Large intestine (tissue), 12 donors: ENCODE measurements at places on chromosomes 16 and 17.

- DNase-seq, result no peak
Observed at GRCh38 chr16:8959921-8960787, 3.6 kb downstream of the USP7 start.

DNA sequence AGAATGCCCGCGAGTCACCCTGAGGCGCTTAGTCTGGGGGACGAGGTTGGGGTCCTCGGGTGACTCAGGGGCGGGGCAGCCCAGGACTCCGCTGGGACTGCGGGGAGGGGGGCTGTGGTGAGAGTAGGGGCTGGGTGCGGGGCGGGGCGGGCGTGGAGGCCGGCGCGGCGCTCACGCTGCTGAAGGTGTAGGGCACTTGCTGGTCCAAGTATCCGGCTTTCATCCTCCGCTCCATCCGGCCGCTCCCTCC lies 832 bp downstream of the ETV4 start:
- peak; percentile 69 for DNase-seq

DNA sequence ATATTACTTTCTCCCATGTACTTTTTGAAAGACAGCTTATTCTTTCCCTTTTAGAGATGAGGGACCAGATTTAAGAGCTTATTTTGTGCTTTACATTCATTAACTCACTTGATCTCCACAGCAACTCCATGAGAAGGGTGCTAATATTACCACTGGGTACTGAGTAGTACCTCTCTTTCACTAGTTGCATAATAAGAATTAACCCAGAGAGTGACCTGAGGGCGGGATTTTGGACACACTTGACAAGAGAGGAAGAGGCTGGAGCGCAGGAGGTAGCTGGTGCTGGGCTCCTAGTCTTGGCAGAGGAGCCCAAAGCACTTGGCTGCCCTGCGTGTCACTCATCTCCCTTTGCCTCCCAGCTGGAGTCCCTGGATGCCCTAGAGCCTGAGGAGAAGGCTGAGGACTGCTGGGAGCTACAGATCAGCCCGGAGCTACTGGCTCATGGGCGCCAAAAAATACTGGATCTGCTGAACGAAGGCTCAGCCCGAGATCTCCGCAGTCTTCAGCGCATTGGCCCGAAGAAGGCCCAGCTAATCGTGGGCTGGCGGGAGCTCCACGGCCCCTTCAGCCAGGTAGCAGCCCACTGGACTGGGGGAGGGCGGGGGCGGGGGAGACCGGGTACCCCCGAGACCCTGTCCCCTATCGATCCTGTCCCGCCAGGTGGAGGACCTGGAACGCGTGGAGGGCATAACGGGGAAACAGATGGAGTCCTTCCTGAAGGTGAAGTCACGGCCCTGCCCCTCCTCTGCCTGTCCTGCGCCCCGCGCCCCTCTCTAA lies 1.7 kb upstream of the MAZ start:
- no peak for DNase-seq

GRCh38 chr16:89720813-89721545 lies at the start of the genes VPS9D1 and ZNF276:
Gene VPS9D1, minus strand, starts transcription at chr16:89720898. Its CDS starts 37 bp downstream, at chr16:89720861.
Gene ZNF276, plus strand, starts transcription at chr16:89721537. Its CDS starts 104 bp downstream, at chr16:89721641.
- peak; percentile 66 for DNase-seq

GRCh38 chr17:83199500-83200201 lies 120.2 kb downstream of the METRNL start:
- DNase-seq, result no peak

DNA sequence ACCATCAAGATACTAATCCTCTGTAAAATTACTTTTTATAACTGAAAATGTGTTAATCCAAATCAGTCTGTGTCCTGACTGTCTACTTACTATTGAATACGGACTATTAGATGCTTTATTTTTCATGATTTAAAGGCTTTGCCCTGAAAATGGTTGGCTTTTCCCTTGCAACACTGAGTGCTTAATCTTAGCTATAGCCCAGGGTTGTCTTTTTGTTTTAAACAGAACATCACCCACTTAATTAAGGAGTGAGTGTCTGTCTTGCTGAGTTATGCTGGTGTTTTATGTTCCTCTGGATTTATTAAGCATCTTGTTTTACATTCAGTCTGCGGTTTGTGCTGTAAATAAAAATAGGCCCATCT lies 11.0 kb downstream of the FTO start:
- no peak for DNase-seq

GRCh38 chr16:3669082-3669481 lies 14.6 kb downstream of the DNASE1 start:
- no peak for DNase-seq

GRCh38 chr16:88785106-88785924 lies at the start of gene PIEZO1:
Gene PIEZO1, minus strand, starts transcription at chr16:88785220. Its CDS starts 256 bp downstream, at chr16:88784964.
- DNase-seq, result no peak

DNA sequence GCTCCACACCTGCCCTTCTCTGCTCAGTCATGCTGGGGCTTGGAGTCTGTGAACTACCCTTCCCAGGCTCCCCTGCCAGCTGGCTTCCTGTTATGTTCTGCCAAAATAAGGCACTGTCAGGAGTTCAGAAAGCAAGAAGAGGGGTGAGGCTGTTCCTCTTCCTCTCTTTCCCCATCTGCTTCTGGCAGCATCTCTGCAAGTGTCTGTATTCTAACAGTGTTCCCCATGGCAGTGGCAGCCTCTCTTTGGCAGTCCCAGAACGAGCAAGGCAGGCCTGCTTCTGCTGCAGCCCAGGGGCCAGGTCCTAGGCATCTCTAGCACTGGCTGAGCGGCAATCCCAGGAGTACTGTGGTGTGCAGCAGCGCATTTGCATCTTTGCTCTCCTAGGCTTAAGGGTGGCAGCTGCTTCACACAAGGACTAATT lies 219.1 kb downstream of the STX8 start:
- DNase-seq, result no peak
